Stimulated activated CD4-positive, alpha-beta T cell treated with anti-CD3 and anti-CD28 coated beads, TNF-alpha, amount 100 ng/mL, for 48 hours (primary cell): ENCODE measurements at places on chromosomes 12 and 14.

GRCh38 chr14:95119336-95119735 is 38.0 kb downstream of the DICER1 start:
- DNase-seq = no peak

- DNase-seq = no peak
Measured at GRCh38 chr12:106759526-106760183, 14.8 kb upstream of the RIC8B start.

- no peak for DNase-seq
Measured at GRCh38 chr14:34124585-34124984, 173.7 kb upstream of the EGLN3 start.

DNA sequence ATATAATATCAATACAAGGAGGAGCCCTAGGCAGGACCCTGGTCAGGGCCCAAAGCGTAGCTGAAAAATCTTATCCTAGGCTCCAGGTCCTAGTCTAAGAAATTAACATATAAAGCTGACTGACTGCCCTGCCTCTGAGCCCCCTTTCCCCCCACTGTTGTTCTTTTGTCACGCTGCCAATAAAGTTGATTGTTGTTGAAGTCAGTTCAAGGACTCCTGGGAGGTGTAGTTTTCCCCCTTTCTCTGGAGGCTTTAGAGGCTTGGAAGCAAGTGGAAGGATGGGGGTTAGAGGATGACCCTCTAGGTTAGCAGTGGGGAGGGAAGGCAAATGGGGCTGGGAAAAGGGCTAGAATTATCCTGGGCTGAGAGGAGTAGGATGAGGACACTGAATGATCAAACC is 3.2 kb downstream of the PPP1R1A start:
- DNase-seq = no peak

DNA sequence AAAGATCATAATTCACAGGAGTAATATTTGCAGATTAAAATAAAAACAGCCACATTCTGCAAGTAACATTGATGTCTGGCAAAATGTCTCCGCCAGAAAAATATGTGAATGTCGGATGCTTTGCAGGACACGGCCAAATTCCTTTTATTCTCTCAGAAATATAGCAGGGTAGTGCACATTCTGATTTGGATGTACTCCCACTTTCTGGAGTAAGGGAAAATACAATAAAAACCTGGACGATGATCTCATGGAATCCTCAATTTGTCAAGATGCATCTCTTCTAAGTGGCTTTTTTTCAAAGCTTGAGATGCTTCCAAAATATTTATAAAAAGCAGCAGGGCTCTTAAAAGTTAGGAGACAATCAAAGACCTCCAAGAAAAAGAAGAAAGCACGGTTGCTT is 133.3 kb downstream of the TBX5 start:
- DNase-seq = no peak

GRCh38 chr12:40382217-40382616 is 157.4 kb downstream of the LRRK2 start:
- no peak for DNase-seq

DNA sequence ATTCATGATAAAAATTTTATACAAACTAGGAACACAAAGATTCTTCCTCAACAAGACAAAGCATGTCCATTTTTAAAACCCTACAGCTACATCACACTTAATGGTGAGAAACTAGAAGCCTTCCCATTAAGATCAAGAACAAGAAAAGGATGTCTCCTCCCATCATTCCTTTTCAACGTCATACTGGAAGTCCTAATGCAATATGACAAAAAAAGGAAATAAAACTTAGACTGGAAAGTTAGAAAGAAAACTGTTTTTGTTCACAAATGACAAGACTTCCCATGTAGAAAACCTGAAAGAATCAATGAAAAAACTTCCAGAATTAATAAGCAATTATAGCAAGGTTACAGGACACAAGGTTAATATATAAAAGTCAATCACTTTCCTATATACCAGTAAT is 82.5 kb downstream of the NUMB start:
- DNase-seq = no peak

- no peak for DNase-seq
Measured at GRCh38 chr12:104697186-104697585, 240.4 kb downstream of the CHST11 start.

- no peak for DNase-seq
Measured at GRCh38 chr12:124510301-124510970, 57.0 kb downstream of the NCOR2 start.

GRCh38 chr12:56222531-56222895 is 791 bp upstream of the RNF41 start:
- no peak for DNase-seq

DNA sequence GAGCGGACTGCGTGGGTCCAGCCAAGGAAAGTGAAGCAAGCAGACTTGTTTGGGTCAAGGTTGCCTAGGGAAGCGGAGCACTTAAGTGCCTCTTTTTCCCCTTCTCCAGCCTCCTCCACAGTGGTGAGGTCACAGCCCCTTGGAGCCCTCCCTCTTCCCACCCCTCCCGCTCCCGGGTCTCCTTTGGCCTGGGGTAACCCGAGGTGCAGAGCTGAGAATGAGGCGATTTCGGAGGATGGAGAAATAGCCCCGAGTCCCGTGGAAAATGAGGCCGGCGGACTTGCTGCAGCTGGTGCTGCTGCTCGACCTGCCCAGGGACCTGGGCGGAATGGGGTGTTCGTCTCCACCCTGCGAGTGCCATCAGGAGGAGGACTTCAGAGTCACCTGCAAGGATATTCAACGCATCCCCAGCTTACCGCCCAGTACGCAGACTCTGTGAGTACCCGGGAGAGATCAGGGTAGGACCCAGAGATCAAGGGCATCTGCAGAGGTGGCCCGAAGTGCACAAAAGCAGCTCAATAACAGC is at the start of gene TSHR:
TSHR (plus strand) TSS at position 206 of the 526 bp plus-strand sequence; CDS start at position 266, 60 bp downstream.
- no peak for DNase-seq

GRCh38 chr14:71169861-71170260 is 262.6 kb downstream of the PCNX1 start:
- no peak for DNase-seq

DNA sequence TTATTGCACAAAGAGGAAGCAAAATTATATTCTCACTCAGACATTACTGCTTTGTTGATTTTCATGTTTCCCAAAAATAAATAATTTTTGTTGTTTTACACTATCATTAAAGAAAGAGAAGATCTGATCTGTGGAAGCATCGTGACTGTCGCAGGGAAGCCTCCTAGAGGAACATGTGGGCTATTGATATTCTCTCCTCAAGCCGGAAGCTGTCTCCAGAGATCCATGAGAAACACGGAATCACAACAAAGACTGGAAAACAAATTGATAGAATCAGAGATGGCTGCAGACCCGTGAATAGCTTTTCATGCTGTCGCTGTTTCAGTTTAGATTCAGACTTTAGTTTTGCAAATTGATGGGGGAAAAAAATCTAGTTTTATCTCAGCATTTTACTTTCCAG is 235.2 kb upstream of the TMPO start:
- no peak for DNase-seq

DNA sequence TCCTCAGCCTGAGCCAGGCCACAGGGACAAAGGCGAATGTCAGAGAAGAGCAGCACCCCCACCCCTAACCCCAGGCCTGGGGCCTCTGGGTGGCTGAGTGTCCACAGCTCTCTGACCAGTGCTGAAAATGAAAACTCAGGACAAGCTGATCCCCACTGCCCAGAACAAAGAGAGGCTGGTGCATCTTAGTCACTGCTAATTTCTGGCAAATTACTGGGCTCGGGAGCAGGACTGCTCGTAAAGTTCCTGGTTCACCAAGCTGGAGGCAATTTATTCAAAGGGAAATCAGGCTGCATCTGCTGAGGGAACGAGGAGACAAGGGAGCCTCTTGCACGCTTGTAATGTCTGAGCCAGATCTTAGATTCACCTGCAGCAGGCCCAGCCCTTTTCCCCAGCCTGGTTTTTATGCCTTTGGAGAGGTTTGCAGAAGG is 43.2 kb downstream of the CALM1 start:
- no peak for DNase-seq

- DNase-seq = no peak
Measured at GRCh38 chr12:89906178-89906577, 197.5 kb upstream of the ATP2B1 start.

DNA sequence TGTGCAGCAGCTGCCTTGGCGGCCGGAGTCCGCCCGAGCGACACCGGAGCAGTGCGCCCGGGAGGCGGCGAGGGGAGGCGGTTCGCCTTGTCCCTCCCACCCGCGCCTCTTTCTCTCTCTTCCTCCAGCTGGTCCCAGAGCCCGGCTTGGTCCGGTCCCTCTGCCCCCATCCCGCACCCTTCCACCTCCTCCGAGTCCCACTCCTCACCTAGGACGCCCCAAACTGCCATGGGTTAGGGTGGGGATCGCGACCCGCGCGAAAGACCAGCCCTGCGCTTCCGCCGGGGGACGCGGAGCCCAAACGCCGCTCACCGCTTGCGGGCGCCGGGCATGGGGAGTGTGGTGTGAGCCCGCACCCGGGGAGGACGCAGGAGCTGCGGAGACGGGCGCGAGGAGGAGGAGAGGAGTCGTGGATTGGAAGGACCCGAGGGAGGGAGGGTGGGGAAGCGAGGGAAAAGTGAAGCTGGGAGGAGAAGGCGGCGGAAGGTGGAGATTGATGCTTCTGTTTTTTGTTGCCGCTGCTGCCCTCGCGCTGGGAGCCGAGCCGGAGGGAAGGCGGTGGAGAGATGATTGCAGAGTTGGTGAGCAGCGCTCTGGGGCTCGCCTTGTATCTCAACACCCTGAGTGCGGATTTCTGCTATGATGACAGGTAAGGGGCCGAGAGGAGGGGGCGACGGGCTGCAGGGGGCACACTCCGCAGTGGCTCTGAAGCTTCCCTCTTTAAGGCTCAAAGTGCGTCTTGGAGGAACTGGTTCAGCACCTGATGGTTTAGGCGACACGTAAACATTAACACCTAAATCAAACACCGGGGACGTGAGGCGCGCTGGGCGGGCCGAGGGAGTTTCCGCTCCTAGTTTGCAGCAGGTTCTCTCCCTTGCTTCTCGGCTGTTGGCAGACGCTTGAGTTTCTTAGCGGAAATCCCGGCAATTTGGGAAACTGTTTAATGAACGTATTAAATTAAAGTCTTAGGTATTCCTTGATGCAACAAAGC is 610 bp downstream of the TMTC2 start:
- DNase-seq = peak; percentile 44

DNA sequence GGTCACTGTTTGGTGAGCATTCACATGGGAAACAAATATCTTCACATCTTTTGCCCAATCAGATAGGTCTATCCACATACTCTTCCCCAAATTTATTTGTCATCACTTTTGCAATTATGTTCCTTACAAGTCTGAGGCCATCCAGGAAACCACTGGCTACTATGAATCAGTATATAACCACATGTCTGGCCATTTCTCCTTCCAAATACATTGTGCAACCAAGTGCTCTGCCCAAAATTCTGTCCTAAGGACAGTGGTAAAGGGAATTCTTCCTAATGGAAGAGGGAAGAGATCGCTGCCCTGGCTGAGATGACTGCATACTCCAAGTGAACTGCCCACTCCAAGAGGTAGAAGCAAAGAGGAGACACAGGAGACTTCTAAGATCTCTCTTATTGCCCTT is 148.9 kb upstream of the MAX start:
- DNase-seq = no peak
